Activated naive CD4-positive, alpha-beta T cell treated with anti-CD3 and anti-CD28 coated beads, Interleukin-2, amount 50 U/mL, for 72 hours (primary cell): ENCODE measurements at places on chromosomes 2 and 18.

- no peak for DNase-seq
These were observed 100.2 kb downstream of the CCBE1 start for GRCh38 chr18:59597049-59597448.

DNA sequence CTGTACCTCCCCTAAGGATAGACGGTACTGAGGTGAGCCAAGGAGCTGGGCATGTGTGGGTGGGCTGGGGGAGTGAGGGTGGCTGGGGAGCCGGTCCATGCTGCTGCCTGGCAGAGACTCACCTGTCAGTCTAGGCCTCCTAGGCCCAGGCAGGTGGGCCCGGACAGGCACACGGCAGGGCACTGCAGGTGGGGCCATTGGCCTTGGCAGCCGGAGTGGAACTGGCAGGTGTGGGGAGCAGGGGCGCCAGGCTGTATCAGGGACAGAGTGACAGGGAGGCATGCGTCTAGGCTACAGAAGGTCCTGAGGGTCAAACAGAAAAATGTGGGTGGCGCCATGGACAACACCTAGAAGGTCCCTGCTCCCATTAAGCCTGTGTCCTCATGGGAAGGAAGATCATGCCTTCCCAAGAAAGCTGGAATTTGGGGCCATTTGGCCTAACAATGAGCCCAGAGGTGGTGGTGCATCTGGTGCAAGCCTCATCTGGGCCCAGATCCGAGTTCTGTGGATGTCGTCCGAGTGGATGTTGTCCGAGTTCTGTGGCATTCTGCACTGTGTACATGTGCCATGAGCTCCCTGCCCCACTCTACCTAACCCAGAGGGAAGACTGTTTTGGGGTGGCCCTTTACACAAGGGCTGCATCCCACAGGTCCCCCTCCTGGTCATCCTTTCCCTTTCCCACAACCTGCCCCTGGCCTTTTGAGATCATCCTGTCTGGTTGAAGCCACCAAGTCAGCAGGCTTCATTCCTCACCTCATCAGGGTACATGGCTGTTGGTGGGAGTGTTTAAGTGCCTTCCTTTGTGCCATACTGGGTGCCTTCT, 249.7 kb downstream of the GLI2 start:
- peak; percentile 20 for DNase-seq

DNA sequence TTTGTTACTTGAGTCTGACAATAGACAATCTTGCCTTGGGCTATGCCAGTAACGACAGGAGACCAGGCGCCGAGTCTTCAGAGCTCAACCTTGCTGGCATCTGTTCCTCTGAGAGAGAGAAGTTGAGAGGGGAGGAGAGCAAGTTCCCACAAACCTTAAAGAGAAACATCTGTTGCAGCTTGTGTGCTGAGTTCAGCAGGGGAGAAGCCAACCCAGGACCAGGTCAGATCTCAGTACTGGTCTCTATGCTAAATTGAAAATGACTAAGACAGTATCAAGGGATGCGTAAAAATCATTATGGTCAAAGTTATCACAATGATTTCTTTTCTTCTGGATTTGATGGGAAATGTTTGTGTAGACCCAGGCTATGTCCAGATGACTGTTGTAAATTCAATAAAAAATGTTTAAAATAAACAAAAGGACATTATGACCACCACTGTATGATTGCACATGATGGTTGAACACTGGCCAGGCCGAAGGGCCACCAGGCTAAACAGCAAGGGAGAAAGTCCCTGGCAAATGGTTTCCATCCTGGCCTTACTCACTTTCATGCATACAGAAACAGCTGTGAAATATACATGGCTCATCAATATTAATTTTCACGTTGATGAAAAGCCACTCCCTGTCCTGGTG, 100.3 kb upstream of the PMAIP1 start:
- no peak for DNase-seq

GRCh38 chr18:61196750-61197149, 136.5 kb upstream of the CDH20 start:
- no peak for DNase-seq

- DNase-seq: no peak
These were observed 227.2 kb downstream of the PHLPP1 start for GRCh38 chr18:62942578-62942977.
